ENCODE measurements at places on chromosomes 4 and X.
A peak's percentile ranks its signal among the peaks of the same experiment; 100 is the strongest.

DNA sequence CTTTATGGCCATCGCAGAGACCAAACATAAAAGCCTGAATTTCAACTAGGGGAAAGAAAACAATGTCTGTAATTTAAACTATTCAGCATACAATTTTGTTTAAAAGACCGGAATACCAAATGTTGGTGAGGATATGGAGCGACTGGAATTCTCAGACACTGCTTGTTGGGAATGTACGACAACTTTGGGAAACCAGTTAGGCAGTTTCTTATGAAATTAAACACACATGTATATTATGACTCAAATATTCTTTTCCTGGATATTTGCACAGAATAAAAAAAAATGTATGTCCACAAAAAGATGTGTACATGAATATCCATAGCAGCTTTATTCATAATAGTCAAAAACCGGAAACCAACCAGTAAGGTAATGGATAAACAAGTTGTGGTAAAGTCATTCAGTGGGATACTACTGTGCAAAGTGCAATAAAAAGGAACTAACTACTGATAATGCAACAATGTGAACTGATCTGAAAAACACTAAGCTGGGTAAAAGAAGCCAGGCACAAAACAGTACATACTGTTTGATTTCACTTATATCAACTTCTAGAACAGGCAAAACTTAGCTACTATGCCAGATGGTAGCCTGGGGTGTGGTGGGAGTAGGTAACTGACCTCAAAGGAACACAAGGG, 152.7 kb upstream of the FTHL17 start:
- no peak for DNase-seq

- no peak for DNase-seq
Measured at GRCh38 chr4:143512978-143513313, 556 bp upstream of the SMARCA5 start.

GRCh38 chrX:49209434-49210251, 9.7 kb upstream of the SYP start:
- DNase-seq, result no peak

DNA sequence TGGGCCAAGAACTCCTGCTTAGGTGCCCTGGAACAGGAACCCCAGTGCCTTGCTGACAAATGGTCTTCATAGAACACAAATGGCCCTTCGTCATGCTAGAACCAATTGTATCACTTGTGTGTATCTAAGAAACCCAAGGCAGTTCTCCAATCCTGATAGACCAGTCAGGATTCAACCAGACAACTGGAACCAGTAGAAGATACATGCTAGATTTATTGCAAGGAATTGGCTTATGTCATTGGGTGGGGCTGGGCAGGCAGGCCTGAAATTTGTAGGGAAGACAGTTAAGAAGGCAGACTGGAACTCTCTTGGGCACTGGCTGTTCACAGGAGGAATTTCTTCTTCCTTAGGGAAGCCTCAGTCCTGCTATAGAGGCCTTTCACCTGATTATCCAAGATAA, 17.0 kb upstream of the TBL1X start:
- no peak for DNase-seq

DNA sequence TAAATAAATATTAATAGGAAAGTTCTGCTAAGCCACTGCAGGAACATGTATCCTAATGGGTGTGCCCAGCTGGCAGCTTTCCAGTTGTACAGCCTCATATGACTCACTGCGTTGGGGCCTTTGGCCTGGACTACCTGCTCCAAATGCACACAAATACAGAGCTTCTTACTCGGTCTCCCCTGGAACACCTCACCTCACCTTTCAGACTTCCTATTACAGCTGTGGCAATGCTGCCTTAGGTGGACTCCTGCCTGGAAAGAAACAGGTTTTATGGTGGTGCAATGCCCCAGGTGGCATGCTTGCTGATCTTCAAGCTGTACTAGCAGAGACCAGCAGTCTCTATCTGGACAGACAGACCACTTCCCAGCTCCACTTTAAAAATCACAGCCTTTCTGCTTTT, 85.7 kb upstream of the EXOC1L start:
- DNase-seq, result no peak

- DNase-seq, result no peak
Measured at GRCh38 chr4:183038436-183038835, 60.6 kb upstream of the WWC2 start.

DNA sequence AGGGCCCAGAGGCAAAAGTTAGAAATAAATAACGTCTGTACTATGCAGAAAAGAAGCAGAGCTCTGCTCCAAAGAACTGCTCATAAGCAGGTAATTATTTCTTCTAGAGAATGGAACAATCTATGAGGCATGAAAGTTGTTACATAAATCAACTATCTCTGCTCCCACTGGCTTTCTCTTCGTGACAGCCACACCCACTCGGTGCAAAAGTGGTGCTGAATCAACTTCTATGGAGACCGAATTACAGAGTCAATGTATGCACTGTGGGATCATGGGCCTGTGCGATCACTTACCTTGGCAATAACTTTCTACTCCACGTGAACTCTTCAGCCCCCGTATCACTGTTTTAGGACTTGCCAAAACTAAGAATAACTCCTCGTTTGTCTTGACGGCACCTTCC, 99.4 kb upstream of the ATXN3L start:
- DNase-seq, result no peak

DNA sequence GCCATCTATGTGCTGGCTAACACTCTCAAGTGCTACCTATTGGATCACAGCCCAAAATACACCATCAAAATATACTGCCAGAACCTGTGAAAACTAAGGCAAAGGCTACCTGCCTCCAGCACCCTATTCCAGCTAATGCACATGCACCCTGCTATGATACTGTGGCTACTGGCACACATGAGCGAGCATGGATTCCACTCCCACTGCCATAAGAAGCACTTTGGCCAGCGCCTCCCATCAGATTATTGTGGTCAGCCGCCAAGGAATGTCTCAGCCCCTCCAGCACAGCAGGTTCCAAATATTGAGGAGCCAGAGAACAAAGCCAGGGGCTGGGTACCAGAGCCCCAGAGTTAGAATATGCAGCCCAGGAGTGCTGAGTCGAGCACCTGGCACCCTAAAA, 32.5 kb upstream of the TMPRSS11F start:
- no peak for DNase-seq

- DNase-seq, result peak; percentile 83
Measured at GRCh38 chr4:80138551-80139538, 58.5 kb upstream of the PRDM8 start.

DNA sequence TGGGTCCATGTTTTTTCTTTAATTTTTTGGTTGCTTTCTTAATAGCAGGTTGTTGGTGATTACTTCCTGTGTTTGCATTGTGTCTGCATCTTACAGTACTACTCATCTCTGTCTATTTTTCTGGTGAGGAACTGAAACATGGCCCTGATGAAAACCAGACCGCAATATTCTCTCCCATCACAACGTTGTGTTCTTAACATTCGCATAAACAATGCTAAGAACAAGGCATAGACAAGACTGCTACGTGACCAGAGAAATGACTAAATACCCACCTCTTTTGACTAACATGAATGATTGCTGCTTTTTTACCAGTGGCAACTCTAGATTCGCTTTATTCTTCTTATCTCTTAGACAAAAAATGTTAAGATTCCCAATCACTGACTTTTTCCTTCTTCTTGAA, 179.1 kb downstream of the GC start:
- no peak for DNase-seq

DNA sequence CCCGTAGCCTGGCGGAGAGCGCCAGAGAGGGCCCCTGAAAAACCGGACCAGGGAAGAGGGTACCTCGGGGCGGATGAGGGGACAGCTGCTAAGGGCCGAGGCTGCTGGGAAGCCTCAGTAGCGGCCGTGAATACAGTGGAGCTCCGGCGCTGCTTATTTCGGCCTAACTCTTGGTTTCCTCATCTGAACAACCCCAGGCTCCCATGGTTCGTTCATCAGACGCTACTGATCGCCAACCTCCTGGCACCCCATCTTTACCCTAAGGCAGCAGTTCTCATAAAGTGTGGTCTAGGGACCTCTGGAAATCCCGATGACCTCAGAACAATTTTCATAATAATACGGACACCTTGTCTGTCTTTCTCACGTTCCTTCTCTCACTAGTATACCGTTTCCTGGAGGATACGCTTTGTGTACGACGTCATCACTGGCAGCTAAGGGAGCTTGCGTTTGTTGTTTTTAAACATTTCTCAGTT, 645 bp upstream of the RAB28 start:
- peak; percentile 10 for DNase-seq

GRCh38 chrX:135421932-135422809, at the start of gene SMIM10L2A:
SMIM10L2A (plus strand) TSS chrX:135421944; CDS start chrX:135422132, 188 bp downstream.
- DNase-seq, result no peak

DNA sequence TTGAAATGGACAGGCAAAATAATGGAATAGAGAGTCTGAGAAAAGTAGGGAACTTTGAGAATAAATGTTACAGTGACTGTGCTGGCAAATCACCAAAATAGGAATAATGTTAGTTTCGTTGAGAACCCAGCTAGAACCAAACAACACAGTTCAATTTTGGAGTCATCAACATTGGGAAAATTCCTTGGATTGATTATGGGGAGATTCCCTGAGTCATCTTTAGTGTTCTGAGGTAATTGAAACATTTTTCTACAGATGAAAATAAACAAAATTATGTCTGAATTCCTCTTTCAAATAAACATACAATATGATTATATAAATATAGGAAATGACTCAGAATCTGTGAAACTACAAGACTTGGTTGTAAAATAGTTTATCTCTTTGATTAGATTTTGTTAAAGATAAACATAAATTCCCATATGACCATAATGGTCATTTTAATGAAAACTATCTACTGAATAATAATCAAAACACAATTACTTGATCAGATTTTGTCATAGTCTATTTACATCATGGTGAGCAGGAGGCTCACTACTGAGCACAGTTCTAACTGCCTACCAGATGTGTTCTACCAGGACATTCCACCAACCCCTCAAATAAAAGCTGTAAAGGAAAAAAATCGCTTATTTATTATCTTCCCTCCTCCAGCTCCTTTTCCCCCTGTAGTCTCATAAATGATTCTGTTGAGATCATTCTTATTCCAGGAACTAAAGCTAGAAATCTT, 51.4 kb upstream of the GABRA2 start:
- no peak for DNase-seq

GRCh38 chr4:14340321-14340720, 662.0 kb upstream of the CPEB2 start:
- DNase-seq, result no peak

- DNase-seq, result no peak
Measured at GRCh38 chr4:95107635-95108034, 349.9 kb downstream of the BMPR1B start.

DNA sequence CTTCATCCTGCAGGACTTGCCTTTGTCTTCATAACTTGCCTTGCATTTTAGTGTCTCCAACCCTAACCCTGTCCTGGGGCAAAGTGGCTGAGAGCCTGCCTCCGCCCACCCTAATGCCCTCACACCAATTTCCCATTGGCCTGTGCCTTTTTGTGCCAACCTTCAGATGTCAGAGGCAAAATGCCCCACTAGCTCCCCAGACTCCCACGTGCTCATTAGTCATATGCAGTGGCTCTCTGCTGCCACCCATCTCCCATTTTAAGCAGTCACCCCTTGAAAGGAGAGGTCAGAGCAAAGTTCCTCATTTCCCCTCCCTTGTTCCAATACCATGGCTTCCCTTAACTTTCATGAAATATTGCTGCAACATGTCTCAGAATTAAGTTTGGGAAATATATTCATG, 74.8 kb upstream of the PASD1 start:
- no peak for DNase-seq

DNA sequence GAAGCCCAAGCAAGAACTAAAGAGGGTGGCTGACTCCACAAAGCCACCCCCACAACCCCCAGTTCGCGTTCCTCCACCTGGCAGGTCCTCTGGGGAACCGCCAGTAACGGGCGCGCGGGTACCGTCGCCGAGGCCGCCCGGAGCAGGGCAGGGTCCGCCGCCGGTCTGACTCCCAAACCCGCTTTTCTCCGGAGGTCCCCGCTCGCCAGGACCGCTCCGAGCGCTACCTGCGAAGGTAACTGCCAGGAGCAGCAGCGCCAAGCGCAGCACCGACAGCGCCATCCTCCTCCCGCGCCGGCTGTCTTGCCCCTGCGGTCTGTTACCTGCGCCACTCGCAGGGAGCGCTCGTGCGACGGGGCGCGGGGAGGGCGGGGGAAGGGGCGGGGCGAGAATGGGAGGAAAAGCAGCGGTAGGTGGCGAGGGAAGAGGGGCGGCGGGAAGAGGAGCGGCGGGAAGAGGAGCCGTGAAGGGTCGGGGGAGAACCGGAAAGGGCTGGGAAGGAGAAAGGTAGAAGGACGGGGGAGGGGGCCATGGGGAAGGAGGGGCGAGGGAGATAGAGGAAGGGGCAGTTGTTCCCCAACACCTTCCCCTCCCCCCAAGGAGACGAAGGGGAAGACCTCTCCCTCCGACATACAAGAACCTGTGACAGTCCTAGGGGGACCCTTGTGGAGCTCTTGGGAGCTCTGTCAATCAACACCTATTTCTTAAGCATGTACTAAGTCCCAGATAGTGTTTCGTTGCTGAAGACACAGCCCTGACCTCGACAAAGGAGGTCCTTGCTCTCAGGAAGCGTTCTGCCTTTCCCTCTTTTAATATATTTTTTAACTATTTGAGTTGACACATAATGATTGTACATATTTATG, at the start of gene SPINK2:
TSS of gene SPINK2 (minus strand) at position 321 of the 863 bp plus-strand sequence. CDS start at position 282, 39 bp downstream.
- peak; percentile 69 for DNase-seq

- no peak for DNase-seq
Measured at GRCh38 chr4:48472794-48473193, 10.3 kb upstream of the SLC10A4 start.

- DNase-seq, result no peak
Measured at GRCh38 chr4:156248917-156249316, 295.3 kb upstream of the CTSO start.

DNA sequence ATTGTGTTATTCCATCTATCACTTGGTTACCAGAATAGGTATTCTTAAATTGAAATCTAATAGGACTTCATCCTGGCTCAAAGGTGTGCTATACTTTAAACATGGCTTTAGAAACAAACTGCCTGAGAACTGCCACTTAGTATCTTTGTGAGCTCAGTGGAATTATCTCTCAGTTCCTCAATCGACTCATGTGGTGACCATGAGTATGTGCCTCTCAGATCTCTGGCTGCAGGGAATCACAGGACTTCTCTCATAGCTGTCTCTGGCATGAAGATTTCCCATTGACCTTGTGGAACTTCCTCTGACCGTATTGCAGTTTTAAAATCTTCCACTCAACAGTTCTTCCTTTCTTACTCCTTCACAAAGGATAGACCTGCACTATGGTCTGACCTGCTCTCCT, 681.9 kb upstream of the BOD1L1 start:
- no peak for DNase-seq

DNA sequence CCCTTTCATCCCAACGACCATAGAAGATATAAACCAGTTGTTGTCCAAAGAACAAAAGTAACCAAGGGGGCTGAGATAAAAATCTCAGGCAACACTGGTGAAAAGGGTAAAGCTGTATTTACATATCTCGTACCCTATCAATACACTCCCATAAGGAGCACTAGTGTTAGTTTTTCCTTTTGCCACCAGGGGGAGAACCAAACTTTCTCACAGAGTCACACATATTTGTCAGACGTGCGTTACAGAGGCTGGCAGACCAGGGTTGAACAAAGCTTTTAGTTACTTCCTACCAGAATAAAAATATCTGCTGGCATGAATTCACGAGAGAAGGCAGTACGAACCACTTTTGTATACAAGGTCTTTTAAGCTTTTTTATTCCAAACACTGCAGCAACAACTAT, 88.3 kb downstream of the AMELX start:
- DNase-seq, result peak; percentile 2
